ENCODE measurements at places on chromosomes 4 and X.

DNA sequence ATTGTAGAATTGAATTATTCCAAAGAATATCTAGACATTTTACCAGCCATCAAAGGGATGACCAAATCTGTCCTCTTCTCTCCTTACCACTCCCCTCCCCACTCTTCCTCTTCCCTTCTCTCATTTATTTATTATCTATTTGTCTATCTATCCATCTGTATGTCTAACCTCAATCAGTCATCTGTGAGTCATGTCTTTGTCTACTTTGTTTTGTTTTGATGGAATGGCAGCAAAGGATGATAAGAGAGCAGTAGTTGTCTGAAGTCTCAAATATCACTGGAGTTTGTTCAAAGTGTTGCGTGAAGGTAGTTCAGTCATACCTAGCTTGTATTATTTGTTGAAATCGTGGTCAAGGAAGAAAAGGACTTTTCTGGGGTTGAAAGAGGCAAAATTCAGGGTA lies 34.7 kb upstream of the PGRMC2 start:
- no peak for DNase-seq

DNA sequence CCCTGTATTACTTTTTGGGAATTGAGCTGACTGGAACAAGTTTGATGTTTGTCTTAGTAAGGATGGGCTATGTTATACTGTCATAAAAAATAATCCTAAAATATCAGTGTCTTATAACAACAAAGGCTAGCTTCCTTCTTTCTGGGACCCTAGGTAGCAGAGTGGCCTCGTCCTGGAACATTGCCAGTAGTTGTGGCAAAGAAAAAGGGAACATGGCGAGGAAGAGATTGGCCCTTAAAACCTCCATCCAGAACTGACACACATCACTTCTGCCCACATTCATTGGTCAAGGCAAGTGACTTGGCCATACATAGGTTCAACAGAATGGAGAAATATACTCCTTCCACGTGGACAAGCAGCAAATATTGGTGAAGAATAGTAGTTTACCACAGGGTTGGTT lies 287.9 kb downstream of the PPP1R2C start:
- no peak for DNase-seq

- no peak for DNase-seq
Observed at GRCh38 chr4:94841864-94842221, 84.1 kb downstream of the BMPR1B start.

- DNase-seq, result no peak
Observed at GRCh38 chr4:99670409-99671073, 12.9 kb upstream of the C4orf54 start.
